ENCODE measurements at places on chromosomes 2 and 18.

GRCh38 chr2:213281156-213281555 lies 3.1 kb upstream of the SPAG16 start:
- DNase-seq: no peak

DNA sequence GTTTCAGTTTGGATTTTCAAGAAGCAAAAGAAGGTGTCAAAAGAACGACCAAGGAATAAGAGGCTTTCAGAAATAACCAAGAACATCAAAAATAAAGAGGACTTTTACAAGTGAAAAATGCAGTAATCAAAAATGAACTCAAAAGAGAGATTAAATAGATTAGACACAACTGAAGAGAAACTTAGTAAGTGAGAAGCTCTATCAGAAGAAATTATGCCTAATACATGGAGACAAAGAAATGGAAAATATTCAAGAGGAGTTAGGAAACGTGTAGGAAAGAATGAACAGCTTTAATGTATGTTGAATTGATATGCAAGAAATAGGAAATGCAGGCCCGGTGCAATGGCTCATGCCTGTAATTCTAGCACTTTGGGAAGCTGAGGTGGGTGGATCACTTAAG lies 145.8 kb downstream of the ACOXL start:
- DNase-seq: no peak

DNA sequence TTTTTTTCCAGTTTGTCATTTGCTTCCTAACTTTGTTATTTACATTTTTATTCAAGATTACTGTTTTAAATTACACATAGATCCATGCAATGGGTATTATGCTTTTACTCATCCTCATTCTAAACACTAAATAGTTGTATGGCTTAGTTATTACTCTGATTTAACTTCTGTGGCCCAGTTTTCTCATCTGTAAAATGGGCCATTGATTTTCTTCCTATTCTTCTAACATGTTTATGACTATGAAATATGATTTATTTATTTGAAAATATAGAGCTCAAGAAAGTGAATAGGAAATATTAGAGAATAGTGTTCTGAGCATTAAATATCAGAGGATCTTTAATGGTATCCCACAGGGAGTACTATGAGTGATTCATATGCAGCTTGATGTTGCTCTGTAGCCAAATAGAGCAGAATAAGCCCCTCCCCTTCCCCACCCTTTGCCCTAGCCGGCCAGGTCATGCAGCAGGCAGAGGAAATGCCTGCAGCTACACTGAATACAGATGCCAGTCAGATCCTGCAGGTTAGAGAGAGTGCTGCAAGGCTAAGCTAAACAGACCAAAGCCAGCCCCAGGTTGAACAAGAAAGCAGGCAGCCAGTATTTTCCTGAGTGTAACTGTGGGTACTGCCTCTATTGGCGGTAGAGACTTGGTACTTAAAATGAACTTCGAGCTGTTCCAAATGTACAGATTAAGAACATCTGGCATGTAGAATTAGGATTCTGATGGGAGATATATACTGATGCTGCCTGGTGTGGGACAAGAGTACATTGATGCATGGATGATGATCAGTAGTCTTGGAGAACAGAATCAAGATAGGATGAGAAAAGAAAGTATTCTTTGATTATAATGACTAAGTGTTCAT lies 11.7 kb upstream of the ACYP2 start:
- no peak for DNase-seq

- DNase-seq: no peak
Measured at GRCh38 chr2:136164280-136164776, 46.4 kb upstream of the CXCR4 start.

DNA sequence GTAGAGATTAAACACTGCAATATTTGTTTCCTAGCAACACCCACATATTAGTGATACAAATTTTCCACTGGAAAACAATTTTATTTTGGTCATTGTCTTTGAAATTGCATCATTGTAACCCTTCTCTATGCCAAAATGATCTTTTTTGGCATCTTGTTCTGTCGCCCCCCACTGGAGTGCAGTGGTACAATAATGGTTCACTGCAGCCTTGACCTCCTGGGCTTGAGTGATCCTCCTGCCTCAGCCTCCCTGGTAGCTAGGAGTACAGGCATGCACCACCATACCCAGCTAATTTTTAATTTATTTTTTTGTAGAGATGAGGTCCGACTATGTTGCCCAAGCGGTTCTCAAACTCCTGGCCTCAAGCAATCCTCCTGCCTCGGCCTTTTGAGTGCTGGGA lies 117.4 kb downstream of the PIK3C3 start:
- no peak for DNase-seq

DNA sequence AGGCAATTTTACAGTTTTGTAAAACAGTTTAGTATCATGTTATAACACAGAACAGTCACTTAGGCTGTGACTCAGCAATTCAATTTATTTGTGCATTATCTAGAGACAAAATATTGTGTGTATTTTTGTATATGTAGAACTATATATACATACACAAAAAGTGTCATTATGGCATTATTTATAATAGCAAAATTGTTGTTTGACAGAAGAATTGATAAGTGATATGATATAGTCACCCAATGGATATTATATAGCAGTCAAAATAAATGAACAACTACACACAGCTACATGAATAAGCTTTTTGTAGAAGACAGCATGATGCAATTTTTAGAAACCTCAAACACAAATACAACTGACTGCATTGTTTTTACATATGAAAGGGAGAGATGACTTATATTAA lies 334.0 kb downstream of the TRIB2 start:
- no peak for DNase-seq

DNA sequence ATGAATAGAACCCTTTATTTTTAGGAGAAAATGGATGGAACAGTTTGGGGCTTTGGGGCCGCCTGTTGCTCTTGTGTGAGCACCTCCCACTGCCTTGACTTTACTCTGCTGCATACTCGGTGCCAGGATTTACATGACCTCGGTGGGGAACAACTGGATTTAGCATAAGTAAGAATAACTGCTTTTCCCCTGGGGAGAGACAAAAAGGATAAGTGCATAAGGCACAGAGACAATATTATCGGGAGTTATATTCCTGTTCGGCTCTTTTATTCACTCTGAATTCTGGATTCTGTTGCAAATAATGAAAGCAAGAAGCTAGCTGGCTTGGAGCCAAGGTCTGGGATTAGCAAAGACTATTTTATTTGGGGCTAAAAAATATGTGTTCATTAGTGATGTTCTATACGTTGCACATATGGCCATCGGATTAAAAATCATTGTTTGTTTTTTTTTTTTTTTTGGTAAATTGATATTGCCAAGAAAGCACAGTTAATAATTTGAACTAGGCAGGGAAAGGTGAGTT lies 69.8 kb downstream of the CYBRD1 start:
- no peak for DNase-seq

GRCh38 chr2:6916224-6916623 lies 988 bp upstream of the RNF144A start:
- DNase-seq: no peak

DNA sequence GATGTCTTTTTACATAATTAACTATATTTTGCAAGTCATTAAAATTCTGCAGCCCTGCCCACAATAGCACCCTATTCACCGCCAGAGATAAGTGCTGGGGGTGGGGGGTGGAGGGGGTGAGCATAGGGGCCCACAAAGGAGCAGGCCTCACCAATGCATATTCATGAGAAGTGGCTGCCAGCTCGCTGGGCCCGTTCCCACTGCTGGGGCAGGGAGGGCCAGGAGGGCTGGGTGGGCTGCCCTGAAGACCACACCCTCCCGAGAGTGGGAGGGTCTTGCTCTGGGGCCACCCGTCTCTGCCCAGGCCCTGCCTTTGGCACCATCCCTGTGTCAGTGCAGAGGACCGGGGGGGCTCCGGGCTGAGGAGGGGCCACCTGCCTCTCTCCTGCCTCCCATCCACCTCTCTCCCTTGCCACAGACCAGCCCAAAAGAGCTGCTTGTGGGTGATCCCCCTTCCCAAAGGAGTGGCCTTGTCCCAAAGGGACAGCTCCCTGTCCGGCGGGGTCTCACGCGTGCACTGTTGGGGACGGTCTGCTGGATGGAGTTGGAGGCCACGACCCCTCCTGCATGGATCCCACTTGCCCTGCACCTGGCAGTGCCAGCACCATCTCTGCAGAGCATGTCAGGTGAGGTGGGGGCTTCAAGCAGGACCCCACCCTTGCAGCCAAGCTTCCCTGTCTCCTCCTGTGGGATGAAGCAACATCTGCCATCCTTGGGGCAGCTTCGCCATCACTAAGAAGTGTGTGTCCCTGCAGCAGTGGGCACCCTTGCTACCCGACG lies 138.8 kb upstream of the GPC1 start:
- no peak for DNase-seq

DNA sequence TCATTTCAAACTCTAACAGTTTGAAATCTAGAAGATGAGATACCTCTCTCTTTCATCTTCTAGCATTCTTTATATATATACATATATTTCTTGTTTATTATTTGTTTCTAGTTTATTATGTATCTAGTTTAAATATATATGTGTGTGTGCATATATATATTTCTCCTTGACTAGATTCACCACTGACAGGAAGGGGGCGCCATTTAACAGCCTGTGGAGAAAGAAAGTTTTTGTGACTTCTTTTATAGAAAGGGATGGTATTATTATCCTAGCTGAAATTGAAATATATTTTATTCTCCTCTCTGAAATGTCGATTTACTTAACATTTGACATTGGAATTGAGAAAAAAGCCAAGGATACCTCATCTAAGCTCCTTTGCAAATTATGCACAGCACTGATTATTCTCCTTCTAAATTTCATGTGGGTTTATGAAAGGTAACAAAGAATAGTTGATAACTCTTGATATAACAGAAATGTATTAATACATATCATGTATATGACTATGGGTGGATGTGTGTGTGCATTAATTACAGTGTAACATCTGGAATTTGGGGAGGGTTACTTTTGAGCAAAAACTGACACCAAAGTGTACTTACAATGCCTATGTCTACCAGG lies 160.7 kb upstream of the NT5C1B start:
- peak; percentile 52 for DNase-seq

DNA sequence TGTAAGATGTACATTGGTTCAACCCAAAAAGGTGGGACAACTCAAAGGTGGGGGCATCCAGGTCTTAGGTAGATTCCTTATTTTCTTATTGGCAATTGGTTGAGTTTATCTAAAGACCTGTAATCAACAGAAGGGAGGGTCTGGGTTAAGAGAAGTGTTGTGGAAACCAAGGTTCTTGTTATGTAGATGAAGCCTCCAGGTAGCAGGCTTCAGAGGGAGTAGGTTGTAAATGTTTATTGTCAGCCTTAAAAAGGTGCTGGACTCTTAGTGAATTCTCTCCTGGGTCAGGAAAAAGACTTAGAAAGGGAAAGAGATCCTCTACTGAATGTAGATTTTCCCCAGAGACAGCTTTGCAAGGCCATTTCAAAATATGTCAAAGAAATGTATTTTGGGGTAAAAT lies 125.3 kb upstream of the NDUFV2 start:
- DNase-seq: no peak

GRCh38 chr2:145909175-145909755 lies 1389.3 kb upstream of the ZEB2 start:
- no peak for DNase-seq

DNA sequence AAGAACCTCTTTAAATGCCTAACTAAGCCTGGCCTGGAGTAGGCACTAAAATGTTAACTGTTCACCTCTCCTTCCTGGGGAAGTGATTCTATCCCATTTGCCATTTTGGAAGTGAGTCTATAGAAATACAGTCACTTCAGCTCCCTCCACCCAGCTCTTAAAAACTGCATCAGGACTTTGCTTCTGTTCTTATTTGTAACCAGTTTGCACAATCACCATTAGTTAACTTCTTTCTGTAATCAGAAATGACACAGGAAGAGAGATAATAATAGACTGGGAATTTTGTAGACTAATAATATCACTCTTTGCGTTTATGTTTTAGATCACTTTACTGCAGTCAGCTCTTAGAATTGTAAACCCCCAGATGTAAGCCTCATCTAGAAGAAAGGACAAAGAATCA lies 16.0 kb upstream of the MARCO start:
- DNase-seq: no peak

DNA sequence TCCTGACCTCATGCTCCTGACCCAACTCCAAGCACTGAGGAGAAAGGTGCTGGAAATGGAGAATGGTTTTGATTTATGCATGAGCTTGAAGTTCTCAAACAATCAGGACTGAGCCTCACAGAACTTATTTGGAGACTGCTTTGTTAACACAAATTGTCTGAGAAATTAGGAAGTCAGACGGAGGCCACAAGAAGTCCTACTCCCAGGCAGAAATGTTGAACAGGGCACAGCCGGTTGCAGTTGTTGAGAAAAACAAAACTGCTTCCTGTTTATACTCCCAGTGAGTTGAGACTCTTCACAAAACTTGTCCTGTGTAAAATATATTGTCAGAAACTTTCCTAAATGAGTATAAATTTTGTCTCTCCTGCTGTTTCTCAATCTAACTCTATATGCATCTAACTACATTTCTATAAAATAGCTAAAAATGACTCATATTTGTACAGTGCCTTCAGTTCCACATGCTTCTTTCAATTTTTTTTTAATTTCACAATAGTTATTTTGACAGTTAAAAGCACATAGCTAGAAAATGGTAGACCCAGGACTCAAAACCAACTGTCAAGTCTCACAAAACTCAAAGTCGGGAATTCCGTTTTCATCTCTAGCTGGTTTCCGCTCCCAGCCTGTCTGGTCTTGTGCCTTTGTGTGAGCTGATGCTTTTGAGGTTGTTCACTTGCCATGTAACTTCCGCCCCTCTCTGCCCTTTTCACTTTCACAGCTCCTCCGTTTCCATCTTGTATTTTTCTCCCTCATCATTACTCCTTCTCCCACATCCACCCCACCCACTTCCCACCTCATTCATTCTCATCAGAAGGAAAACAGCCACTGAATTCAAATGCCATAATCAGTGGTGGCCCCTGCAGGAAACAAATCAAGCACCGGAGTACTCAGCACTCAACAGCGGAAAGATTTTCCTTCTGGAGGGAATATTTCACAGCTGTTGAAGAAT lies 215.0 kb downstream of the SUCLG1 start:
- DNase-seq: no peak

- peak; percentile 30 for DNase-seq
Measured at GRCh38 chr18:61637905-61638595, 254.8 kb downstream of the RNF152 start.

GRCh38 chr18:28728891-28729290 lies 552.0 kb upstream of the CDH2 start:
- no peak for DNase-seq

DNA sequence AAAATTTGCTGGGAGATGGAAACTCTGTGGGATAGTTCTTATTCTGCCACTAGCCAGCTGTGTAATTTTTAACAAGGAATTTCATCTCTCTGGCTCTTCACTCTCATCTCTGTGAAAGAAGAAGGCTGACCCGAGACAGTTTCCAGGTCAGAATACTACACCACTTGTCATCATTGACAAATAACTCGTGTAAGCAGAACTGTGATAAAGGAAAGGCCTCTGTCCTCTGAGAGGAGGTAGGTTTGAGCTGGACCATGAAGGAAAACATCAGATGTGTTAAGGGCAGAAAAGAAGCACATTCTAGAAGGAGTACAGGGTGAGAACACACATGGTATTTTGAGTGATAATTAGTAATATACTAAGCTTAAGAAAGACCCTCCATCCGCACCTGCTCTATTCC lies 211.4 kb upstream of the DDX18 start:
- DNase-seq: no peak
